Bronchus fibroblast of lung (primary cell): ENCODE measurements at places on chromosomes 5 and 9. TPM values are rescaled to one million over a fixed set of nuclear protein-coding genes. Genes with fewer than 3 reads are reported as not detected.

TAF1L gene
- not detected in 2 replicates for total RNA-seq

TMEFF1 gene
- 1.3 and 1.5 TPM in 2 replicates for total RNA-seq

SEMA4D gene
- total RNA-seq = 0.59 and 0.84 TPM in 2 replicates

HSPB3 gene
- total RNA-seq = not detected in 2 replicates

ADAMTS16 gene
- 0.30 and 0.50 TPM in 2 replicates for total RNA-seq

EQTN gene
- not detected in 2 replicates for total RNA-seq

PLPP1 gene
- total RNA-seq = 36.0 and 48.8 TPM in 2 replicates

MYO10 gene
- 15.6 and 16.8 TPM in 2 replicates for total RNA-seq

CDH10 gene
- 0.15 TPM in 1 of 2 replicates, not detected in the other for total RNA-seq

BARHL1 gene
- not detected in 2 replicates for total RNA-seq

FOXD4L3 gene
- total RNA-seq = not detected in 2 replicates

DBN1 gene
- total RNA-seq = 224 and 238 TPM in 2 replicates

LOX gene
- 38.8 and 46.7 TPM in 2 replicates for total RNA-seq

FRMPD1 gene
- not detected in 2 replicates for total RNA-seq

PCDHGC4 gene
- total RNA-seq = 0.17 and 0.30 TPM in 2 replicates

SAP30L gene
- total RNA-seq = 9.1 and 11.3 TPM in 2 replicates

TEX48 gene
- not detected in 2 replicates for total RNA-seq

PCDHGA12 gene
- 7.7 and 8.4 TPM in 2 replicates for total RNA-seq

IRX1 gene
- total RNA-seq = not detected in 2 replicates

OBP2B gene
- not detected in 2 replicates for total RNA-seq

KIAA1958 gene
- 0.84 and 0.89 TPM in 2 replicates for total RNA-seq

STKLD1 gene
- not detected in 2 replicates for total RNA-seq

CFAP90 gene
- total RNA-seq = 0.30 and 0.84 TPM in 2 replicates

EDIL3 gene
- total RNA-seq = 11.1 and 12.6 TPM in 2 replicates

FCN2 gene
- total RNA-seq = not detected in 2 replicates

GOLGA2 gene
- total RNA-seq = 90.8 and 91.0 TPM in 2 replicates

PPP2R2B gene
- under 0.01 and 0.17 TPM in 2 replicates for total RNA-seq

PLAC8L1 gene
- total RNA-seq = not detected in 2 replicates

IL3 gene
- not detected in 2 replicates for total RNA-seq

SPINK4 gene
- not detected in 2 replicates for total RNA-seq

PTPRD gene
- total RNA-seq = 1.3 and 2.2 TPM in 2 replicates

XPA gene
- 4.2 and 5.5 TPM in 2 replicates for total RNA-seq

C9orf50 gene
- total RNA-seq = 0.50 TPM in 1 of 2 replicates, not detected in the other

PCDHB7 gene
- total RNA-seq = 0.15 and 0.17 TPM in 2 replicates

SHOC1 gene
- total RNA-seq = under 0.01 TPM in 1 of 2 replicates, not detected in the other

RELL2 gene
- 1.9 and 3.0 TPM in 2 replicates for total RNA-seq

SCGB3A1 gene
- total RNA-seq = not detected in 2 replicates

FRMD3 gene
- 0.59 and 2.0 TPM in 2 replicates for total RNA-seq

CXCL14 gene
- total RNA-seq = not detected in 2 replicates

PAPPA gene
- 11.1 and 11.3 TPM in 2 replicates for total RNA-seq

IPPK gene
- total RNA-seq = 5.5 and 6.2 TPM in 2 replicates

RGS7BP gene
- not detected in 2 replicates for total RNA-seq

HAPLN1 gene
- 0.67 and 2.7 TPM in 2 replicates for total RNA-seq

INSYN2B gene
- total RNA-seq = 5.2 and 5.7 TPM in 2 replicates

GABRA6 gene
- total RNA-seq = not detected in 2 replicates

DAB2IP gene
- total RNA-seq = 9.8 and 10.1 TPM in 2 replicates

C5orf52 gene
- not detected in 2 replicates for total RNA-seq

RNF183 gene
- not detected in 2 replicates for total RNA-seq

CKMT2 gene
- total RNA-seq = 1.0 TPM in 1 of 2 replicates, not detected in the other

SCGB3A2 gene
- not detected in 2 replicates for total RNA-seq

SYK gene
- total RNA-seq = under 0.01 TPM in 1 of 2 replicates, not detected in the other

SEMA5A gene
- 6.4 and 6.7 TPM in 2 replicates for total RNA-seq

FGF10 gene
- total RNA-seq = 1.0 TPM in 2 replicates

PCDHB9 gene
- total RNA-seq = not detected in 2 replicates
